HTR-8/SVneo (cell line): ENCODE measurements at places on chromosomes 7 and 10.

DNA sequence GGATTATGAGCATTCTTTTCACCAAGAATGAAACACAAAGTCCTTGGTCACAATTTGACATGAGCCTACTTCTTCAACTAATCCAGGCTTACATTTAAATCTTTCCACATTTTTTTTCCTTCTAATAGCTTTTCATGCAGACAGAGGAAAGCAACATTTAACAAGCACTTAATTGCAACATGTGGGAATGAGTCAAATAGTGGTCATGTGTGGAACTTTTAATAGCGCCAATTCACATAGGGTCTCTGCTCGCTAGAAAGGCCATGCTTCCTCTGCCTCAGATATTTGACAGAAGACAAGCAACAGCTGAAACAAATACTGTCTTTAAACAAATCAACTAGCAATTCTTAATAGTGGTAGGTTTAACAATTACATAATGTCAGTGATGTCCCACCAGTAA lies 285.9 kb upstream of the ETV1 start:
- no peak for DNase-seq

- peak; percentile 45 for DNase-seq
Observed at GRCh38 chr7:76409537-76409936, at the start of gene SSC4D. TSS of gene SSC4D (minus strand) at chr7:76409697. CDS start at chr7:76404439, 5,258 bp downstream.

DNA sequence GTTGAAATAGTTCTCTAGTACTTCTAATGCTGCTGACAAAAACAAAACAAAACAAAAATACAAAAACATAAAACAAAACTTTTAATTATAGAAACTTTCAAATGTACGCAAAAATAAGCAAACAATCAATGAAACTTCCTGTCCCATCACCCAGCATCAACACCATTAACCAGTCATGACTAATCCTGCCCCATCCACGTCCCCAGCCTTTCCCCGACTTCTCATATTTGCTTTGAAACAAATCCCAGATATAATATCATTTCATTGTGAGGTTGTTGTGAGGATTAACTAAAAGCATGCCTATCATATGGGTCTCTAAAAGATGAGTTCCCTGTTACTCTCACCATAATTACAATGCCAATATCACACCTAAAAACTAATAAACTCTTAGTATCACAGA lies 55.7 kb downstream of the CSTF2T start:
- DNase-seq = no peak

- no peak for DNase-seq
Observed at GRCh38 chr7:114392686-114393085, 21.9 kb upstream of the FOXP2 start.

GRCh38 chr7:64849250-64849923 lies 53.7 kb upstream of the ZNF273 start:
- DNase-seq = no peak

GRCh38 chr10:120735773-120736371 lies 115.3 kb upstream of the WDR11 start:
- DNase-seq = peak; percentile 4

DNA sequence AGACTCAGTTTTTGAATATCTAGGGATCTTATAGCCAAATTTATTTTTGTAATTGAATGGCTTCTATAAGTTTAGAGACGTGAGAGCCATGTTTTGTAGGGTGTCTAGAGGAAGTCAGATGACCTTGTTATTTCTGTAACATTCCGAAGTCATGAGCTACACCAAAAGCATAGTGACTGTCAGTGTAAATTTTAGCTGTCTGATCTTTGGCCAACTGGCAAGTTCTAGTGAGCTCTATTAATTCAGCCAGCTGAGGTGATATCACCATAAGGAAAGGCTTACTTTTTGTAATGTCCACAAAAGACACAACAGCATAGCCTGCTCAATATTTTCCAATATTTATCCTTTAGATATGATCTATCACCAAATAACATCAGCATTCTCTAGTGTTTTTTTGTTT lies 9.9 kb upstream of the NT5C3A start:
- DNase-seq = peak; percentile 68

- DNase-seq = no peak
Observed at GRCh38 chr7:118615681-118616080, 391.2 kb downstream of the ANKRD7 start.

GRCh38 chr7:145265180-145265579 lies 429.3 kb upstream of the TPK1 start:
- DNase-seq = no peak
